RWPE2 (cell line): ENCODE measurements at places on chromosomes 5 and 9.

DNA sequence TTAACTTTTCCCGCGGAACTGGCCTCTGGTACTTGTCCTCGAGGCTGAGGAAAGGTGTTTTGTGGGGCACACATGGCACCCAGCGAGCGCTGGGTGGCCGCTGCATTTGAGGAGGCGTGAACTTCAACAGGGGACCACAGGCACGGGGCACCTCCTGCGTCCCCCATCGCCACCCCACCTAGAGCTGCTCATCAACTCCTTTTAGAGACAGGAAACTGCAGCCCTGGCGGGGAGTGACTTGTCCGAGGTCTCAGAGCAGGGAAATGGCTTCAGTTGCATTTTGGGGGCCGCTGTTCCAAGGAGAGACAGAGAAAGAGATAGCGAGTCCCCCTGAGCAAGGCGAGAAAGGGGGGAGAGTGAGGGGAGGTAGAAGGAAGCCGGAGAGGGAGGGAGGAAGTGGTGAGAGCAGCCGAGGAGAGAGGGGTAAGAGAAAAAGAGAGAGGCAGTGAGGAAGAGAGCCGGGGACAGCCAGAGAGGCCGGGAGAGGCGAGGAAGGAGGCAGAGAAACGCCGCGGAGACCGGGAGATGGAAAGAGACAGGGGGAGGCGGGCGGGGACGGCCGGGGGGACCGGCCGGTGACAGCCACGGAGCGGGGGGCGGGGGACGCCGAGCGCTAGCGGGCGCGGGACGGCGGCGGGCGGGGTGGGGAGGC lies 12.5 kb upstream of the LHX2 start:
- no peak for DNase-seq

DNA sequence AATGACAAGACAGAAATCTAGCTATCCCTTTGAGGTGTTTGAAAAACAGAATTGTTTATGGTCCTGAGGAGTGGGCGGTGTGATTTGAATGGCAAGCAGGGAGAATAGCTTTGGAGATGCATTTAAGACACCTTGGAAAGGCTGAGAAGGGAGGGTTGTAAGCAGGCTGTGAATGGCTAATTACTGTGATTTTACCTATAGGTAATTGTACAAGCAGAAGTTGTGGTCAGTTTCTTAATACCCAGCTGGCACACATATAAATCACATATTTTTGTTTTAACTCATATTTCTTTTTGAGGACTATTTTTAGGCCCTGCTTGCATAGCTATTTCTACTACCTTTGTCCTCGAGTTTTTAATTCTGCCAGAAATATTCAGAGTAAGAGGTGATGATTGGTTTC lies 248.6 kb downstream of the KDM4C start:
- no peak for DNase-seq

- no peak for DNase-seq
Observed at GRCh38 chr9:70580606-70581195, 166.2 kb upstream of the KLF9 start.

- no peak for DNase-seq
Observed at GRCh38 chr5:42813533-42813932, 1.8 kb upstream of the SELENOP start.

- no peak for DNase-seq
Observed at GRCh38 chr9:69759021-69759420, 790 bp downstream of the PTAR1 start.

DNA sequence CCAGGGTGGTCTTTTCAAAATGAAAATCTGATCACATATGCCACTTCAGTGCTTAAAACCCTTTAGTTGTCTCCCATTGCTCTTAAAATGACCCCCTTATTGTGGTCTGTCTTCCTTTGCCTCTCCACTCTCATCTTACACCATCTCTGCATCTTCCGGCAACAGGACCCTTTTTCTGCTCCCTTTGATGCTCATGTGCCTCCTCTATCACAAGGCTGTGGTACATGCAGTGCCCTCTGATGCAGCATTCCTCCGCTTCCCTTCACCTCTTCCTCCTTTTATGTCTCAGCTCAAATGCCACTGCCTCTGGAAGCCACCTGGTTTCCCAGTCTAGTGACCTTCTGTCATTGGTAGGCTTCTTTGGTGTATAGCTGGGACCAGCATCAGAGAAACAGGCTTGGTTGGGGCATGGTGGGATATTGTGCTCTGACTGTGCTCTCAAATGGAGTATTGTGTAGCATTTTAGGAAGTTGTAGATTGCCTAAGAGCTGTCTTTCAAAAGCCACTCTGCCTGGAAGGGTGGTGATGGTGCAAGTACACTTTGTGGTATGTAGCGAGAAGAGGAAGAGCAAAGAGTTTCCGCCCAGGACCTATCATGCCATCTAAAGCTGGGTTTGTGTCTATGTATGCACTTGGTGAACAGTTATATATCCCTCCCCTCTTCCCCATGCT lies 28.1 kb downstream of the ARHGAP26 start:
- DNase-seq = no peak

- no peak for DNase-seq
Observed at GRCh38 chr9:93622691-93623090, 46.3 kb downstream of the PHF2 start.

DNA sequence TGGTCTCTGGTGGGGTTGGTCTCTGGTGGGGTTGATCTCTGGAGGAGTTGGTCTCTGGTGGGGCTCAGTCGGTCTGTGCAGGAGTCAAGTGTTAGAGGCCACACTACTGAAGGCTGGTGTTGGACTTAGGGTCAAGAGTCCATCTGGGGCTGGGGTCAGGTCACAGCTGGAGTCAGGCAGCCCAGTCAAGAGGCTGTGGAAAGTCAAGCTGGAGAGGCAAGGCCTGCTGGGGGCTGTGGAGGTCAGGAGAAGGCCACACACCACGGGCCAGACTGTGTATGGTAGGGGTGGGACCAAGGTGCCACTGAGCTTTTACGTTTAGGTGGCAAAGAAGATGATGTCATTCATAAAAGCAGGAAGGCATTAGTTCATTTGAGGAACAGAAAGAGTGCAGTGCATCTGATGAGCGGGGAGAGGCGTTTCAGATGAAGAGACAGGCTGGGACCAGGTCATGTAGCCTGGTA lies 16.7 kb upstream of the CD74 start:
- no peak for DNase-seq

- no peak for DNase-seq
Observed at GRCh38 chr5:6105320-6105719, 273.0 kb downstream of the MED10 start.

- DNase-seq = no peak
Observed at GRCh38 chr9:94865582-94866452, 139.3 kb downstream of the AOPEP start.

- no peak for DNase-seq
Observed at GRCh38 chr5:142934051-142934762, 164.0 kb downstream of the ARHGAP26 start.

DNA sequence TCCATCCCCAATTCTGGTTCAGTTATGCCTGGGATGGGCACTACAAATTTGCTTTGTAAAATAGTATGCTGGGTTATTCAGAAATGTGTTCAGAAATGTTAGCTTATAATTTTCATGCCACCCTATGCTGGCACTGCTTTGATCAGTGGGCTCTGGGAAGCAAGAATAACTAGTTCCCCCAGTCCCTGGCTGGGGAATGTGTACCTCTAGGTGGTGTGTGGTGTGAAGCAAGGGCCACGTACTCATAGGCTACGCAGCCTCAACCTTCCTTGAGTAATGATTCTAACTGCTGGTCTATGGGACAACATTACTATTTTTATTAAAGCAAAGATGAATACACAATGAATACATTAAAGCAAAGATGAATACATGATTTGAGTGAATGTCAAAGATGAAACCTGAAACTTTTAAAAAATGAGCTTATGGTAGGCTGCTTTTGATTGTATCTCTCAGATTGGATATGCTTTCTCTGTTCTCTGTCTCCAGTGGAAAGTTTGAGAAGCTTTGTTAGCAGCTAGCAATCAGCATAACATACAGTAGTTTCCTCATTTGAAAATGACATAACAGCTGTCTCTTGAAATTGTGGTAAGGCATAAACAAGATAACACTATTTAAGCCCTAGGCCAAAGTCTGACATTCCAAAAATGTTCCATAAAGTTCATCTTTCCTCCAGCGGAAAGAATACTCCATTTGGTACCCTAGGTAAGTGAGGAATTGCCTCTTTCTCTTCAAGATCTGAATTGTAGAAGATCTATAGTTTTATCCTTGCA lies 174.7 kb upstream of the NFIB start:
- DNase-seq = no peak
